ENCODE measurements at places on chromosomes 4 and X.

- no peak for DNase-seq
Measured at GRCh38 chrX:77975755-77976154, 6.3 kb upstream of the PGAM4 start.

DNA sequence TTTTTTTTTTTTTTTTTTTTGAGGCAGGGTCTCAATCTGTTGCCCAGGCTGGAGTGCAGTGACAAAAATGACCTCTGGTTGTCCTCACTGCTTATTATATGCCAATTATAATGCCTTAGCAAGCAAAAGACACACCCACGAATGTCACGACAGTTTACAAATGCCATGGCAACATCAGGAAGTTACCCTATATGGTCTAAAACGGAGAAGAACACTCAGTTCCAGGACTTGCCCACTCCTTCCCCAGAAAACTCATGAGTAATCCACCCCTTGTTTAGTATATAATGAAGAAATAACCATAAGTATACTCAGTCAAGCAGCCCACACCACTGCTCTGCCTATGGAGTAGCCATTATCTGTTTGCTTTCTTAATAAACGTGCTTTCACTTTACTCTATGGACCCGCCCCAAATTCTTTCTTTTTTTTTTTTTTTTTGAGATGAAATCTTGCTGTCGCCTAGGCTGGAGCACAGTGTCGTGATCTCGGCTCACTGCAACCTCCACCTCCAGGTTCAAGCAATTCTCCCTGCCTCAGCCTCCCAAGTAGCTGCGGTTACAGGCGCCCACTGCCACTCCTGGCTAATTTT lies 106.2 kb downstream of the SMIM20 start:
- no peak for DNase-seq

DNA sequence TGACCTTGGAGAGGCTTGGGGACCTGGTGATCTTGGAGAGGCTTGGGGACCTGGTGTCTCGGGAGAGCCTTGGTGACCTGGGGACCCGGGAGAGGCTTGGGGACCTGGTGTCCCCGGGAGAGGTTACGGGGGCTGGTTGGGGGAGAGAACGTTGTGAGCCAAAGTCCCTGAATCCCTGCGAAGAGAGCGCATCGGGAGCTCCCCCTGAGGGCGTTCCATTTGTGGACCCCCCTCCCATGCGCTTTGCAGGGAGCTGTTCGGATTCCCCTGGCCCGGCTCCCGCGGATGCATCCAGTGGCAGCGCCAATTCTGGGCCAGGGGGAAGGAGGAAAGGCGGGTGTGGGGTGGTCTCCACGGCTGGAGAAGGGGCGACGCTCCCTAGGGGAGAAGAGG lies 13.3 kb downstream of the SHOX start:
- no peak for DNase-seq

- DNase-seq: peak; percentile 3
Measured at GRCh38 chr4:128782076-128782715, 27.3 kb upstream of the JADE1 start.

GRCh38 chrX:97290199-97290598 lies 406.5 kb downstream of the RPA4 start:
- no peak for DNase-seq

- no peak for DNase-seq
Measured at GRCh38 chr4:84578540-84579402, 4.2 kb upstream of the CDS1 start.

GRCh38 chr4:94409962-94410361 lies 41.8 kb upstream of the PDLIM5 start:
- no peak for DNase-seq

DNA sequence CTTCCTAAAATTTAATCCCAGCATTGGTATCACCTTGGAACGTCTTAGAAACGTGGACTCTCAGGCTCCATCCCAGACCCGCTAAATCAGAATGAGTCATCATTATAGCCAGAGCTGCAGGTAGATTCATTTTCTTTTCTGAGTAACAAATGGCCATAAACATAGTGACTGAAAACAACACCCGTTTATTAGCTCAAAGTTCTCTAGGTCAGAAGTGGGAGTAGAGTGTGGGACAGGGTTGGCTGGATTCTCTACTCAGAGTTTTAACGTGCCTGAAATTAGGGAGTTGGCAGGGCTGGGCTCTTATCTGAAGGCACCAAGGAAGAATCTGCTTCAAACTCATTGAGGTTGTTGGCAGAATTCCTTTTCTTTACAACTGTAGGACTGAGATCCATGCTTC lies 101.8 kb upstream of the C1QTNF7 start:
- DNase-seq: no peak

- no peak for DNase-seq
Measured at GRCh38 chr4:129917651-129918050, 821.7 kb downstream of the C4orf33 start.

- DNase-seq: no peak
Measured at GRCh38 chr4:24795666-24796381, 451 bp downstream of the SOD3 start.

- no peak for DNase-seq
Measured at GRCh38 chrX:116292183-116292582, 121.6 kb downstream of the AGTR2 start.

GRCh38 chr4:182062936-182063335 lies 180.3 kb upstream of the TENM3 start:
- DNase-seq: no peak

GRCh38 chr4:79959652-79960051 lies 113.4 kb downstream of the ANTXR2 start:
- DNase-seq: no peak

DNA sequence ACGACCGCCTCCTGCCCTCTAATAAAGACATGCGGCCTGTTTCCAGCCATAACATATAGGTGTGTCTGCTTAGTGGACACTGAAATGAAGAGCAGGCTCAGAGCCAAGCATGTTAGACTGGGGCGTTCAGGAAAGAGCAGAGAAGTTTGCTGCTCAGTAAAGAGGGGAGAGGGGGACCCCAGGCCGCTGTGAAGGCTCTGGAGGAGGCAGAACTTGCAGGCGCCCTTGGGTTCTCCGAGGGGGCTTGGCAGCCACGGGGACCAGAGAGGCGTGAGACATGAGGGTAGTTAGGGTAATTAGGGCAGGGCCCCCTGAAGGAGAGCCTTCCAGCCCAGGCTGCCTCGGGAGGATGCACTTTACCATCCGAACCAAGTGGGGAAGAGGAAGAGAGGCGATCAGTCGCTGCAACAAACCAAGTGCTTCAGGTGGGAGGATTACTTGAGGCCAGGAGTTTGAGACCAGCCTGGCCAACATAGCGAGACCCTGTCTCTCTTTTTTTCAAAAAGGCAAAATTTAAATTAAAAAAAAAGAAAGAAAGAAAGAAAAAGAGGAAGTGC lies 46.6 kb upstream of the CDKN2AIP start:
- no peak for DNase-seq

GRCh38 chr4:148693913-148694649 lies 251.9 kb upstream of the NR3C2 start:
- no peak for DNase-seq

DNA sequence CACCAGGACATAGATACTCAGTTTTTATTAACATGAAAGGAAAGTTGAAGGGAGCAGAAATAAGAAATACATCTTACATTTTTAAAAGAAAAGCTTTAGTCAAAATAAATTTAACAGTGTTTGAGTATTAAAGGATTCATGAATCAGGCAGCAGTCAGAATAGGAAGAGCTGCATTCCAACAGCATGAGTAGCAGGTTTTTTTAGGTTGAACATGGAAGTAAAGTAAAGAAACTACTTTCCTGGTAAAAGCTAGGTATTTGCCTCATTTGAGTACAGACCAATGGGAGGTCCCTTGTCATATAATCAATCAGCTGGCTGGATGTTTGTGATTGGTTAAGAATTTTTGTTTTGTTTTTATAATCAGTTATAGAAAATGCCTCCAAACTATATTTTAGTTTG lies 645.9 kb upstream of the INTU start:
- no peak for DNase-seq

GRCh38 chr4:82508806-82509428 lies 52.9 kb downstream of the TMEM150C start:
- DNase-seq: no peak

DNA sequence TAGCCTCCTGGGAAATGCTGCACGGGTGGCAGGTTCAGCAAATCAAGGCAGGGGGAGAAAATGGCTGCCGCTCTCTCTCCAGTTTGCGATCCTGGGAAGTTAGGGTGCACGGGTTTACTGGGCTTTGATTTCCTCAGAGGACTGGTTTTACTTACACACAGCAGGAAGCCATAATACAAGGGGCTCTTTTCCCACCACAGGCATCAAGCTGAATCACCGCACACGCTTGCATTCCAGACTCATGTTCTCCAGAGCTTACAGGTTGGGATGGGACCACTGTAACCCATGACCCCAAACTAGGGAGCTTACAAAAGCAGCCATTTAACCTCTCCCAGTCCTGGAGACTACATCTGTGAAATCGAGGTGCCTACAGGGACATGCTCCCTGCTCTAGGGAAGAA lies 159.8 kb downstream of the DHRSX start:
- DNase-seq: no peak

GRCh38 chr4:129862461-129862860 lies 766.5 kb downstream of the C4orf33 start:
- no peak for DNase-seq

DNA sequence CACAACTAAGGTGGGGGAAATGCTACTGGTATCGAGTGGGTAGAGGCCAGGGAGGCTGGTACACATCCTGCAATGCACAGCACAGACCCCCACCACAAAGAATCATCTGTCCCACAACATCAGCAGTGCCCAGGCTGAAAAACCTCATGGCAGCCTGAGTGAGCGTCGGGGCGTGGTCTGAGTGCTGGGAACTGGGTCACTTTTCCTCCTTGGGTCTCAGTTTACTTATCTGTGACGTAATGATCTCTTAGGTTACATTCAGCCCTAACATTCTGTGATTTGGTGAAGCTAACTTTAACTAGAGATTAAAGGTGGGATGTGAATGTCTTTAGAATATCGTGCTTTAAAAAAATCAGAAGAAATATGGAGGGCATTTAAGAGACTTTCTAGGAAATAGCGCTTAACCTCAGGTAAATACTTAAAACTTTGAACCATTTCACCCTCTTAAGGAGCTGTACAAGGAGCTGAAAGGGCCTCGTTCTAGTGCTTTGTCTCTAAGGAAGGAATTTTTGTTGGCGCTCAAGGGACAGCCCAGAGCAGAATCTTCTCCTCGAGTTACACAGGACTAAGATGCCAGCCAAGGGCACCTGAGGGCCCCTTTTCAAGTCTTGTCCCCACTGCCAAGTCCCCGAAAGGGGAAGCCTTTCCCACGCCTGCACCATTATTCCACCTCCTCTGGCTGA lies 18.1 kb upstream of the TRIM2 start:
- no peak for DNase-seq

DNA sequence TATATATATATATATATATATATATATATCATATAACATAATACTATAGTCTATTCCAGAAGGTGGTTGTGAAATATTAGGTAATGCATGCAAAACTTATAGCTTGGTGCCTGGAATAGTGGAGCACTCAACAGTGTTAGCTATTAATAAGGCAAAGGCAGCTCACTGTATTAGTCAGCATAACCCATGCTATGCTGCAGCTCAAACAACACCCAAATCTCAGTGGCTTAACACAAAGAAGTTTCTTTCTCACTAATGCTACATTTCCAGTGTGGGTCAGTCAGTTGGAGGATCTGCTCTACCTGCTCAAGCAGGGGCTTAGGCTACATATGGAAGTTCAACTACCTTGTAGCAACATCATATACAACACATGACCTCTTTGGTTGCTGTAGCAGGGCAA lies 5.2 kb upstream of the RPGR start:
- no peak for DNase-seq

GRCh38 chr4:89024051-89024675 lies 32.8 kb downstream of the FAM13A start:
- DNase-seq: peak; percentile 11

DNA sequence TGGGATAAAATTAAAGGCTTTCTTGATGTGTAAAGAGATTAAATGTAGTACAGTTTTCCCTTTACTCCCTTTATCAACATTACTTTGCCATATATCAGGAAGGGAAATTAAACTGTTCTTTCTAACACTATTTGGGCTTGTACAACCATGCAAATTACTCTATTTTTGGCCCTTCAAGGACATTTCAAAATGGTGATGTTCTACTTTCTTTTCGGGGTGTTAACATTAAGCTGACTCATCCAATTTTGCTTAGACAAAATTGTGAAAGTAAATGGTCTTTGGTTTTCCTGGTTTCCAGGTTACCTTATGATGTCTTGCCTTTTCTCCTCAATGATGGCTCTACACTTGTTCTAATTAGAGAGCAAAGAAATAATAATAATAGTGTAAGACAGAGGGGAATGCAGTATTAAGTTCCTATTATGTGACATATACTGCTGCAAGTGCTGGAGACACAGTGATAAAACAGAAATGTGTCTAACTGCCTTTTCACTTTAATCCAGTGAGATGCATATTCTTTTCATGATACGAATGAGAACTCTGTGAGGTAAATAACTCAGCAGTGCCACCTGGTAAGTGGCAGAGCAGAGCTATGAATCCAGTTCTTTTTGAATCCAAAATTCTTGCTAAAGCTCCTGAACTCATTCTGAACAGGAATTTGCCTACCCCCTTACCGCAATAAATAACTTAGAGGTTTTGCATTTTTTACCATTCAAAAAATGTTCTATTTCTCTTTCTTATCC lies 35.7 kb upstream of the PDE5A start:
- DNase-seq: no peak

- no peak for DNase-seq
Measured at GRCh38 chrX:123422875-123423274, 238.8 kb downstream of the GRIA3 start.

GRCh38 chrX:142502441-142502840 lies 297.4 kb upstream of the MAGEC2 start:
- no peak for DNase-seq

DNA sequence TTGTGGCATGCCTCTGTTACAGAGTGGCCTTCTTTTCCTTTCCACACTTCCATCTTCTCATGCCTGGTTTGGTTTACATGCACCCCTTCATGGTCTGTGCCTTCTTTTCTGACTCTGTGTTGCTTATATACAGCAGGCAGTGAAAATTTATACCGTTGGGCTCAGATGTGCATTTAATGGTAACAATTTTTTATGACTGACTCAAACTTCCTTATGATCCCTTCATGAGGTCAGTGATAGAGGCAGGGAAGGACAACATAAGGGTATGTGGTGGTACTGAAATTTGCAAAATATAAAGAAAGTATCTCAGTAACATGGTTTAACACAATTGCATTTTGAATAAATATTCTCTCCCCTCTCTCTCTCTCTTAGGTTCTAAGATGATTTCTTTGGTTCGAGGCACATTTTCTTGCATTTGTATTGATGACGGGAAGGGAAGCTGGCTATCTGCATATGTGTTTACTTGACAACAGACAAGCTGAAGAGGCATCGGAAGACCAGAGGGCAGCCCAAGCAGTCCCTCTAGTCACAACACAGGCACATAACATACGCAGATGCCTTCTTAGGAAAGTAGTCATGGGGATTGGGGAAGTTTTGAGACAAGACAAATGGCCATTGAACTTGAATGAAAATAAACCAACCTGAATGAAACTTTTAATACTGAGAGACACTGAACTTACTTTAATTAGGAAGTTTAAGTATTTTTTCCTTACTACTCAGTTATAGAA lies 163.3 kb upstream of the LEF1 start:
- DNase-seq: no peak

GRCh38 chr4:129950217-129950616 lies 854.3 kb downstream of the C4orf33 start:
- DNase-seq: no peak

GRCh38 chr4:2257361-2258081 lies 4.4 kb downstream of the MXD4 start:
- DNase-seq: no peak

- DNase-seq: no peak
Measured at GRCh38 chr4:159455675-159456237, 352.9 kb downstream of the RAPGEF2 start.

- no peak for DNase-seq
Measured at GRCh38 chrX:132016628-132017430, 6.3 kb upstream of the STK26 start.
